Stimulated activated CD4-positive, alpha-beta T cell treated with anti-CD3 and anti-CD28 coated beads, TNF-alpha, amount 100 ng/mL, for 1 hour (primary cell): ENCODE measurements at places on chromosomes 7 and 10.

DNA sequence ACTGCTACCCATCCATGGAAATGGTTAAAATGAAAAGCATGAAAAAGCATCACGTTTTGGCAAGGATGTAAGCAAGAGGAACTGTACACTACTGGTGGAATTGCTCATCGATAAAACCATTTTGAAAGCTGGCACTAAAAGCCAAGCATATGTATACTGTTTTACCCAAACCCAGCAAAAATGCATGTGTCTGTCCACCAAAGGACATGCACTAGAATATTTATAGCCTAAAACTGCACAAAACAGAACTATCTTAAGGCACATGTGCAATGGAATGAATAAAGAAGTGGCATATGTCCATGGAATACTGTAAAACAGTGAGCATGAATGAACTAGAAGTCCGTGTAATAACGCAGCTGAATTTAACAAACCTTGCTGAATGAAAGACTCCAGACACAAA lies 22.9 kb downstream of the RBAK start:
- DNase-seq, result no peak

GRCh38 chr10:81944609-81945008 lies 69.6 kb downstream of the NRG3 start:
- DNase-seq, result no peak

DNA sequence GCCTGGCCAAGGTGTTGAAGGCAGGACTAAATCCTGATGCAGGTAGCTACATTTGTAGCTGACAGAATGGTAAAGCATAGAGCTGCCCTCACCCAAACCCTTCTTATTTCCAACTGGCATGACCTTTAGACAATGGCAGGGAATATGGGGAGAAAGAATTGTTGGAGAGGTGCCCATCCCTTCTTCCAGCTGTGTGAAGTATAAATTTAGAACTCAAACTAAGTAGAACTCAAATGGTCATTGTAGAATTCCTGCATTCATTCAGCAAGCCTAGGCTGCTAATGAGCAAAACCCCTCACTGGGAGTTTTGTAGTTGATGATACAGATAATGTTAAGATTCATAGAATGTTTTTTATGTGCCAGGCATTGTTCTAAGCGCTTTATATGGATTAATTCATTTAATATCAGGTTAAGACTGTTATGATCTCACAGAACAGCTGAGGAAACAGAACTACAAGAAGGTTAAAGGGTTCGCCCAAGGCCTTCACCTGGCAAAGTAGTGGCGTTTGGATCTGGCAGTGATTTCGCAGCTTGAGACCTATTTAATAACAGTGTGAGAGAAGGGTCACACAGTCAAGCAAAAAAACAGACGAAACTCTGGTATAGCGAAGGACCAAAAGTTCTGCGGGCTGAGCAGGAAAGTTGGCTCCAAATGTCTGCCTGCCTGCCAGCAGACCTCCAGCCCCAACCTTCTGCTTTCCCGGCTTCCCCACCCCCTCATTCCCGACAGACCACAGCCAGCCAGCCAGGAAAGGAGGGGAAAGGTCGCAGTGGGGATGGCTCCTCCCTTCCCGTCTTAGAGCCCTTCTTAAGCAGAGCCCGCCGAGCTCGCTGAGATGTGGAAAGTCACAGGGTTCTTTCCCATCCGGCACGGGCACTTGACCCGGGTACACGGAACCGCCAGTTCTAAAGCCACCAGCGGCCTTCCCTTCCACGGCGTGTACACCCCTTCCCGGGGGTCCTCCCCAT lies 1.6 kb upstream of the HILPDA start:
- DNase-seq, result no peak

DNA sequence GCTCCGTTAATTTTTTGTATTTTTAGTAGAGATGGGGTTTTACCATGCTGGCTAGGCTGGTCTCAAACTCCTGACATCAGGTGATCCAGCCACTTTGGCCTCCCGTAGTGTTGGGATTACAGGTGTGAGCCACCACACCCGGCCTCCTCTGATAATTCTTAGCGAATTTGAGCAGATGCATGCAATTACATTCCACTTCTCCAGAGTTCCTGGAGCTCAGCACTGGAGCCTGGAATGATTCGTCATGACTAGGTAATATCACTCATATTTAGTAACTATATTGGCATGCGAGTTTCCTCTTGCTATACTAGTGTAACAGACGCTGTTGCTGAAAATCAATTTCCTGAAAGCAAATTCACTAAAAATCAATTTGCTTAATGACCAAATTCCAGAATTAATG lies 86.8 kb downstream of the MKX start:
- DNase-seq, result no peak

DNA sequence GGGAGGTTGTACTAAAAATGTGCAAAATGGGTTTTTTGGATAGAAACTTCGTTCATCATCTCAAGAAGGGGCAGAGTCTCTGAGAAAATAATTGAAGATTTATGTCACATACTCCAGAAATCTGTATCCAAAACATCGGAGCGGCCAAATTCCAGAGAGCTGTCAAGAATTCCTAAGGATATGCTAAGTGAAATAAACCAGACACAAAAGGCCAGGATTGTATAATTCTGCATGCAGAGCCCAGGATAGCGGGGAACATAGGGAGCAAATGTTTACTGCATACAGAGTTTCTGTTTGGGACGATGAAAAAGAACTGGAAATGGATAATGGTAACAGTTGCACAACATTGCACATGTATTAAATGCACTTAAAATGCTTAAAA lies 224.2 kb upstream of the AUTS2 start:
- DNase-seq, result no peak

- DNase-seq, result no peak
Observed at GRCh38 chr10:78629773-78630172, 439.0 kb upstream of the ZMIZ1 start.

GRCh38 chr7:66698652-66699205 lies 41.8 kb upstream of the RABGEF1 start:
- DNase-seq, result no peak

DNA sequence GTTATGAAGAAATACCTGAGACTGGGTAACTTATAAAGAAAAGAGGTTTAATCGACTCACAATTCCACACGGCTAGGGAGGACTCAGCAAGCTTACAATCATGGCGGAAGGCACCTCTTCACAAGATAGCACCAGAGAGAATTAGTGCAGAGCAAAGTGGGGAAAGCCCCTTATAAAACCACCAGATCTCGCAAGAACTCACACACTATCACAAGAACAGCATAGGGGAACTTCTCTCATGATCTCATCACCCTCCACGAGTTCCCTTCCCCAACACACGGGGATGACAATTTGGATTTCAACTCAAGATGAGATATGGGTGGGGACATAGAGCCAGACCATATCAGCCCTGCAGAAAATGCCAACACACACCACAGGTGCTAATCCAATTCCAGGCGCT lies 218.7 kb downstream of the PARD3 start:
- no peak for DNase-seq

DNA sequence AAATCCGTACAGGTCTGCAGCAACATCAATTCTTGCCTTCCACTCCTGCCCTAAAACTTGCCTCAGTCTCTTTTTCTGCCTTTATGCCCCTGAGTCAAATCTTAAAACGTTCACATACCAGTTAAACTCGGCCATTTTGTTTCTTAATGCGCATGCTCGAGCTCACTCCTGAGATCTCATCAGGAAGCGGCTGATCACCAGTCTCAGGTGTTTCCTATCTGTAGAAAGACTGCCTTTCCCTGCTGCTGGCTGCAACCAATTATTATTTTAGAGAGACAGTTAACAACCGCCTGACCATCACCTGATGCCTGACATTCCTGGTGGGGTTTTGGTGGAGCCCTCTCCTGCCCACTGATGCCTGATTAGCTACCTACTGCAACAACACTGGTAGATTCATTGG lies 70.2 kb upstream of the TMEM140 start:
- no peak for DNase-seq

GRCh38 chr10:17904564-17904963 lies 47.2 kb upstream of the SLC39A12 start:
- no peak for DNase-seq

DNA sequence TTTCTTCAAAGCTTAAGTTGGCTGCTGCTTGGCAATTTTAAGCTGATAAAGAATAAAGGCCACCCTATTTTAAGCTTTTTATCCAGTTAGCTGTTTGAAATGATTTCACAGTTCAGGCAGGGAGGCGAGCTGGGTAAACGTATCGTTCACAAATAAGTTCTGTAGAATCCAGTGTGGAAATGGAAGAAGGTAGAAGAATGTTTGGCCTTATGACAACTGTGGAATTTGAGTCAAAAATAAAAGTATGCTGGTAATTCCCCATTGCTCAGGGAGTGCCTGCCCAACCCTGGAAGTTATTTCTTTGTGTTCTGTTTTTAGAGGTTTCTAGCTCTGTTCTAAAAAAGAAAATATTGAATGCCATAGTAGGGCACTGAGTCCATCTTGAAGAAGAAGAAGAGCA lies 113.1 kb downstream of the ARL4A start:
- no peak for DNase-seq

DNA sequence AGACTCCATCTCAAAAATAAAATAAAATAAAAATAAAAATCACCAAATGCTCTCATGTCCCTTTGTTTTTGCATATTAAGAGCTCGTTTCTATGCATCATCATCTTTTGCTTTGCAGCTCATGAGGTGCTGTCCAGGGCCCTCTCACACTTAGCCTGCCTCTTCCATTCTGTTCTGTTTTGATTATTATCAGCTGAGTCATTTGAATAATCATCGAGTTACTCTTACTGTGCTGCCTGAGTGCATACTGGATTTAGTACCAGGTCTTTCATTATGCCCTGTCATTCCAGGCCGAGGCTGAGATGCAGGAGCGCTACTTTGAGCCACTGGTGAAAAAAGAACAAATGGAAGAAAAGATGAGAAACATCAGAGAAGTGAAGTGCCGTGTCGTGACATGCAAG lies 33.0 kb downstream of the UCMA start:
- DNase-seq, result no peak

DNA sequence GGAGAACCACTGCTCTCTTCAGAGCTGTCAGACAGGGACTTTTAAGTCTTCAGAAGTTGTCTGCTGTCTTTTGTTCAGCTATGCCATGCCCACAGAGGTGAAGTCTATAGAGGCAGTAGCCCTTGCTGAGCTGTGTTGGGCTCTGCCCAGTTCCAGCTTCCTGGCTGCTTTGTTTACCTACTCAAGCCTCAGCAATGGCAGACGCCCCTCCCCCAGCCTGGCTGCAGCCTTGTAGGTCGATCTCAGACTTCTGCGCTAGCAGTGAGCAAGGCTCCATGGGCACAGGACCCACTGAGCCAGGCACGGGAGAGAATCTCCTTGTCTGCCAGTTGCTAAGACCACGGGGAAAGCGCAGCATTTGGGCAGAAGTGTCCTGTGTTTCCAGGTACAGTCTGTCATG lies 12.1 kb upstream of the CPA2 start:
- no peak for DNase-seq

- DNase-seq, result no peak
Observed at GRCh38 chr7:42753811-42754363, 158.0 kb downstream of the C7orf25 start.

DNA sequence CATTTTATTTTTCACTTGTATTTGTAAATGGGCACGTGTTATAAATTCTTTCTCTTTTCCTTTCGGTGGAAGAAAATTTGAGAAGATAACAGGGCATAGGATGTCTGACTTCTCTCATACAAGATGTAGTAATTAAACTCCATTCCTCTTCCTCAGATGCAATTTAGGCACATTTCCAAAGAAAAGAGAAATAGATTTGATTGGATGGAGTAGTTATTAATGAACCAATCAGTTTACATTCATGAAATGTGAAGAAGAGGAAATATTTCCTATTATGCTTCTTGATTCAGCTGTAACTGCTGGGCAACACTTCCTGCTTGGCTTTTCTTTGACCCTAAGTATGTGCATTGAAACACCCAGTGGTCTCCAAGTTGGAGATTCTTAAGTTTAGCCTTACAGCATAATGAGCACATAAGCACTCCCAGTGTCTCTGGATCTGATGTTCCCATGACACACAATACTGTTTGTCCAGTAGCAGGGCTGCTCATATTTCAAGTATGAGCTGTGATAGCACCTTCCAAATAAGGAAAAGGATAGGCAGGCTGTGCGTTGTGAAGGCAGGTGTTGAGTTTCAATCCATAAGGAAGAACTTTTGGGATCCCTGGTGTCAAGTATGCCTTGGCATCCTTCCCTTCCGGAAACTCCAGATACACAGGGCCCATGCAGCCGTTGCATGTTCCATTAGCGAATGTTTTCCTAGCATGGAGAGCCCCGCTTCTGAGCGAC lies 33.4 kb upstream of the COBL start:
- DNase-seq, result no peak

DNA sequence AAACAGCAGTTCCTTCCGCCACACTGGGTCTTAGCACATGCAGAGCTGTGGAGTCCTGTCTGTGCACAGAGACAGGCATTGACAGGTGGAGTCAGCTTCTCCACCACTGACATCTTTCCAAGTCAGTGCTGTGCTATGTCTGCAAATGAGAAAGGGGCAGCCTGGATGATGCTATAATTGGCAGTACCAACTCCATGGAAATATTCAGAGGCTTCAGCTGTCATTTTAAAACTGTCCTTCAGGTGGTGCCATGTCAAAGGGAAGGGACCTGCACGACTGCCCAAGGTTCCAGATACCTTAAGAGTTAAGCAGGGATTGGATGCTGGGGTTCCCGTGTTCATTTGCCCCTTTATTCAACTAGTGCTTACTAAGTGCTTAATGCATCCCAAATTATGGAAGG lies 258.0 kb upstream of the PRKCQ start:
- DNase-seq, result no peak

DNA sequence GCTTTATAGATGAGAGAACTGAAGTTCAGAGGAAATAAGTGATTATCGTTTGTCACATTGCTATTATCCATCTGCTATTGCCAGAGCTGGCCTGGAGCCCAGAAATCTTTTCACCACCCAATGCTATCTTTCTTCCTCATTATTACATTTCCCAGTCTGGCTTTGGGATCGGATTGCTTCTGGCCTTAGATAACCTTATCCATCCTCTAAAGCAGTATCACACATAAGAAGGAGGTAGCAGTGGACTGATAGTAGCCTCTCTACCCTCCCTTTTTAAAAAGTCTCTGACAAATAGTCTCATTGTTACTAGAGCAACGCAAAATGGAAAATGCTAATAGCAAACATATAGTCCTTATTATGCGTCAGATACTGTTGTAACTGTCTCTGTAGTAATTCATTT lies 1.3 kb upstream of the CLDN12 start:
- DNase-seq, result no peak
